ENCODE measurements at places on chromosomes 3 and 15. TPM values are rescaled to one million over a fixed set of nuclear protein-coding genes. Genes with fewer than 3 reads are reported as not detected.

GPR87 gene
- total RNA-seq = not detected

NCEH1 gene
- total RNA-seq = 73.0 TPM

DNA sequence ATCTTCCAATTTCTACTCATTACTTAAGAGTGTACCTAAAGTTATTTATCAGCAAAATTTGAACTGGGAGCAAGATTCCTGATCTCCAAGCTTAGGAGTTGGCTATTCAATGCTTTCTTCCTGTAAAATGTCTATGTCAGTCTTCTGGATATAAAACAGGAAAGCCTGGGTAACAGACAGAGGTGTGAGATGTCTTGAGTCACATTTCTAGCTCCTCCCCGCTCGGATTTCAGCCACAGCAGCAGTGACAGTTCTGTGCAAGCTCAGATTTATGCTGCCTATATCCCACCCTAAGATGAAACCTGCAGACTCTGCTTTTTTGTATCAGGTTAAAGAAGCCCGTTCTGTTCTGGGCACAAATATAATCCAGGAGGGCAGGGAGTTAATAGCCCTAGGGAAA is 2.1 kb upstream of the ARMC8 start:
- H3K4me1 ChIP-seq = peaks cover 21% of the 10 kb centered on the region
- no peaks in the 10 kb centered on the region for H3K36me3 ChIP-seq
- no peak for DNase-seq
- no peaks in the 10 kb centered on the region for H3K27me3 ChIP-seq

ITIH1 gene
- 0.31 TPM for total RNA-seq

SPG21 gene
- total RNA-seq = 124 TPM

AMIGO3 gene
- total RNA-seq = 0.72 TPM

GRCh38 chr3:40713795-40714194 is 189.0 kb downstream of the ZNF621 start:
- no peak for DNase-seq
- H3K4me3 ChIP-seq = no peak overlapping the region
- no peaks in the 10 kb centered on the region for H3K4me1 ChIP-seq

FANCD2OS gene
- total RNA-seq = not detected

GRCh38 chr3:101154401-101154800 is 161.2 kb upstream of the ABI3BP start:
- no peaks in the 10 kb centered on the region for H3K4me1 ChIP-seq
- H3K27ac ChIP-seq = no peak overlapping the region
- no peaks in the 10 kb centered on the region for H3K27me3 ChIP-seq
- H3K36me3 ChIP-seq = no peaks in the 10 kb centered on the region

GRCh38 chr3:172568701-172569100 is 45.5 kb upstream of the TNFSF10 start:
- H3K4me3 ChIP-seq = no peak overlapping the region
- peaks cover 4% of the 10 kb centered on the region for H3K4me1 ChIP-seq

UBA3 gene
- total RNA-seq = 47.1 TPM

MESD gene
- 28.2 TPM for total RNA-seq

PTH1R gene
- total RNA-seq = not detected

SMCO1 gene
- total RNA-seq = not detected

SRGAP3 gene
- 0.82 TPM for total RNA-seq

SPTSSB gene
- 3.7 TPM for total RNA-seq

LRRN1 gene
- 0.13 TPM for total RNA-seq

FOXB1 gene
- 0.64 TPM for total RNA-seq

DNA sequence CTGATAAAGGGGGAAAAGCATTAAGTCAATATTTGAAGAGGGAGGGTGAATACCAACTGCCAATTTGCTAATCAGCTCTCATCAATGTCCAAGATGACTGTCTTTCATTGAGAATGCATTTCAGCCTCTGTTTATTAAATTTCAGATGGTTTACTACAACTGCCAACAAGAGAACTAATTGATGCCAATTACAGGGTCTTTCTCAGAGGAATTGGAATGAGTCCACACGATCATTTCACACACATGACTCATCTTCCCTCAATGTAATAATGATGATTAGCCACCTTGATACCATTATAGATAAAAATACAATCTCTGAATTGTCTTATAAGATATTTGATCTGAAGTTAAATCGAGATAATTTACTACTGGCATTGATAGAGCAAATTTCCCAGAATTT is 1274.4 kb downstream of the ROBO2 start:
- no peak overlapping the region for H3K4me3 ChIP-seq
- no peaks in the 10 kb centered on the region for H3K4me1 ChIP-seq
- H3K36me3 ChIP-seq = no peaks in the 10 kb centered on the region

- no peak for DNase-seq
- H3K4me1 ChIP-seq = no peaks in the 10 kb centered on the region
- H3K27ac ChIP-seq = no peak overlapping the region
- no peak overlapping the region for H3K4me3 ChIP-seq
These were observed 25.0 kb downstream of the SRGAP3 start for GRCh38 chr3:9224490-9224889.

DNA sequence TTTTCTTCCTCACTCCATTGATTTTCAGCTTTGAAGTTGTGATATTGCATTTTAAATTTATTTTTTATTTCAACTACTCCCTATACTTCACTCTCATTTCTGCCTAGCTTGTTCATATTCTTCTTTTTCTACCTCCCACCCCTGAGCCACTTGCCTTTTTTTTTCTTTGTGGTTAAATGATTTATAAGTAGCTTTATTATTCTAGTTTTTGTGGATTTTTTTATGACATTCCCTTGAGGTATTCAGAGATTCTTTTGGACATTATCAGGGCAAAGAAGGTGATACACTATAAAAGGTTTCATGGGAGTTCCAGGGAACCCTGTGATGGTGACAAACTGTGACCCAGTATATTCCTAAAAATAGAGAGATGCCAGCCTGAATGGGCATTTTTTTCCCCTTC is 3.3 kb downstream of the C15orf61 start:
- H3K4me3 ChIP-seq = no peak overlapping the region
- no peak overlapping the region for H3K27ac ChIP-seq

GRCh38 chr3:65094723-65095122 is 406.9 kb upstream of the ADAMTS9 start:
- no peak overlapping the region for H3K27ac ChIP-seq
- H3K4me3 ChIP-seq = no peak overlapping the region
- no peaks in the 10 kb centered on the region for H3K36me3 ChIP-seq

DNA sequence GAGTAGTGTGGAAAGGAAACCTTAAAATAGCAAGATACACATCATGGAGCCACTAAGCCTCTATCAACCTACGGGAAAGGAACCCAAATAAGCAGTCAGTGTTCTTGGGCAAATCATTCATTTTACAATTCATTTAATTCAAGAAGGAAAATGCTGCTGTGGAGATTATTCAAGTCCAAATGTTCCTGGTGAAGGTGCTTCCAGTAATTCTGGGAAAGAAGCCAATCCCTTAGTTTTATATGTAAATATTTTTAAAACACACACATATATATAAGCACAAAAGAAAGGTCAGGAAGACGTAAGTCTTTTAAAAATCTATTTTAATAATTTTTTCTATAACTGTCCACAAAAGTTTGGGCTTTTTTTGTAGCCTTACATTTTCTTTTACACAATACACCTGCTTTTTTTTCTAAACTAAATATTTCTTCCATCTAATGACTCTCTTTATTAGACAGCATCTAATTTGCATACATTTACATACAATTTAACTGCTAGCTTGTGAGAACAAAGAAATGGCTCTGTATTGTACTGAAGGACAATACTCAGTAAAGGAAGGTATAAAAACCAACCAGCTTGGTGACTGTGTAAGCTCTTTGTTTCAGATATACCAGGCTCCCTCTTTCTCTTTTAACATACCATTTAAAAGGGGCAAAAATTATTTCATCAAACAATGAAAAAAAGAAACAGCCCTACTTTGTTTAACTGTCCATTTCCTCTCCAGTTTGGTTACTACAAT is 269.5 kb downstream of the ZBTB20 start:
- H3K27ac ChIP-seq = no peak overlapping the region
- H3K4me3 ChIP-seq = no peak overlapping the region
- DNase-seq = no peak
- H3K4me1 ChIP-seq = no peaks in the 10 kb centered on the region
- H3K27me3 ChIP-seq = no peaks in the 10 kb centered on the region

DNA sequence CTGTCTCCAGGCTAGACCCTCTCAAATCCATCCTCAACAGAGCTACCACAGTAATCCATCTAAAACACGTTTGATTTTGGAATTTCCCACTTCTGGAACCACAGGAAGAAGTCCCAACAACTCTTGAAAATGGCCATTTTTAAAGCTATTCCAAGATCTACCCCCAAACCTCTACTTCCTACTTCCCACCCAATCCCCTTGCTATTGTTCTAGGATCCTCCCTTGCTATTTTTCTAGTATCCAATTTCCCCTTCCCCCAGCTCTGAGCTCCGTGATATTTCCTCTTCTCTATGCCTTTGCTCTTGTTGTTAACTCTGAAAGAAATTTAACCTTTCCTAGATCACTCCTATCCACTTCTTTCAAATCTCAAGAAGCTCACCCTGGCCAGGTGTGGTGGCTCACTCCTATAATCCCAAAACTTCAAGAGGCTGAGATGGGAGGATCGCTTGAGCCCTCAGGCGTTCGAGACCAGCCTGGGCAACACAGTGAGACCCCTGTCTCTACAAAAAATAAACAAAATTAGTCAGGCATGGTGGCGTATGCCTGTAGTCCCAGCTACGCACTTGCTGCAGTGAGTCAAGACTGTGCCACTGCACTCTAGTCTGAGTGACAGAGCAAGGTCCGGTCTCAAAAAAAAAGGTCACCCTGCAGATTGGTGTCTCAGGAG is 13.0 kb downstream of the UACA start:
- peaks cover 70% of the 10 kb centered on the region for H3K4me1 ChIP-seq
- H3K36me3 ChIP-seq = peaks cover 4% of the 10 kb centered on the region
- H3K27ac ChIP-seq = peak overlapping the region; percentile 74
- no peaks in the 10 kb centered on the region for H3K27me3 ChIP-seq
- no peak overlapping the region for H3K4me3 ChIP-seq

IL17RB gene
- total RNA-seq = 15.9 TPM

- peaks cover 64% of the 10 kb centered on the region for H3K4me1 ChIP-seq
- H3K27ac ChIP-seq = peak overlapping the region; percentile 49
- no peak for DNase-seq
These were observed 2.4 kb downstream of the CSRNP1 start for GRCh38 chr3:39150803-39151631.

DNA sequence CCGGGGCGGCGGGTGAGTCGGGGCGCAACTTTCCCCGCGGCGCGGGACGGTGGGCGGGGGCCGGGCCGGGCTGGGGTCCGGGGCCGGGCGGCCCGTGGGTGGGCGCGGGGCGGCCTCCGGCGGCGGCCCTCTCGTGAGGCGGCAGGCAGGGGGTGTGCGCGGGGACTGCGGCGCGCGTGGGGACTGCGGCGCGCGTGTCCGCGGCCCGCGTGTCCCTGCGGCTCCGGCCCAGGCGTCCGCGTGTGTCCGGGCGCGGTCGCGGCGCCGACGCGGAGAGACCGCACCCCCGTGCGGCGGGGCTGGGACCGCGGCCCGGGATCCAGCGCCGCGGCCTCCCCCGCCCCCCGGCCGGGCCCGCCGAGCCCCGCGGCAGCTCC is 349 bp downstream of the PLXNA1 start:
- peak overlapping the region; percentile 75 for H3K4me3 ChIP-seq
- no peak for DNase-seq
- no peaks in the 10 kb centered on the region for H3K27me3 ChIP-seq
- H3K27ac ChIP-seq = no peak overlapping the region
- peaks cover 41% of the 10 kb centered on the region for H3K4me1 ChIP-seq

DNA sequence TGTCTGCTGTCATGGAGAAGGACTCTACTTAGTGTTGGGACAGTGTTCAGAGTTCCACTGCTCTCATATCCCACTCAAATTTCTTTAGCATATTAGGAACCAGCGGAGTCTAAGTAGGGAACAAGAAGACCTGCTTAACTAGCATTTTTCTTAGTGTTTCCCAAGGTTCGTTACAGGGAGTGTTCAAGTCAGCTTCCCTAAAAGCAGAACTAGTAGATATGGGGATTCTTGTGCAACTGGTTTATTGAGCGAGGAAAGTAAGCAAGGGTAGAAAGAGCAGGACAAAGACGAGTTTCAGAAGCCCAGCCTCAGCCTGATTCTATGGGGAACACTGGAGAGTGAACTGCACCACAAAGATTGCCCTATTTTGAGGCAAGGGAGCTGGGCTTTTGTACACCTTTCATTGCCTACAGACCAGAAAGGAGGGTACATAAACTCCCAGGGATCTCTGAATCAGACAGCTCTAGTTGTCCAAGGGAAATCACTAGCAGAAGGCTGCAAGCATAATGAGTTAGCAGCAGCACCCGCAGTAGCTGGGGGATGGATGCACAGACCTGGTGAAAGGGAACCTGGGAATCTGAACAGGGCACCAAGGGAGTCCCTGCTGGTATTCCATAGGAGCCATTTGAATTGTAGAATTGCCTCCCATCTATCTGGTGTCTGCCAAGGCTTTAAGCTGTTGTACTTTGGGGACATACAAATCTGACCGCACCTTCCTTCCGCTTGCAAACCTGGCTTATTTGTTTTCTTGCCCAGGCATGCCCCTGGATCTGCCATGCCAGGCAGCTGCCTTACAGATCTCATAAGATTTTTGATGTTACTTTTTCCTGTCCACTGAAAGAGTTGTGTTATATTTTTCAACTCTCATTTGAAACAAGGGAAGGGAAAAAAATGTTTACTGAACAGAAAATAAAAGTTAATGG is 15.1 kb downstream of the CMTM7 start:
- H3K27ac ChIP-seq = 0 out of 2 replicates have a peak overlapping the region, but pooled peaks have one; percentile 7
- peaks cover 23% of the 10 kb centered on the region for H3K4me1 ChIP-seq

DIPK2A gene
- 14.3 TPM for total RNA-seq

CLDN1 gene
- total RNA-seq = 30.9 TPM

- no peak overlapping the region for H3K27ac ChIP-seq
- DNase-seq = no peak
- no peaks in the 10 kb centered on the region for H3K4me1 ChIP-seq
- no peaks in the 10 kb centered on the region for H3K27me3 ChIP-seq
These were observed 32.5 kb downstream of the DMXL2 start for GRCh38 chr15:51589881-51590568.

DNA sequence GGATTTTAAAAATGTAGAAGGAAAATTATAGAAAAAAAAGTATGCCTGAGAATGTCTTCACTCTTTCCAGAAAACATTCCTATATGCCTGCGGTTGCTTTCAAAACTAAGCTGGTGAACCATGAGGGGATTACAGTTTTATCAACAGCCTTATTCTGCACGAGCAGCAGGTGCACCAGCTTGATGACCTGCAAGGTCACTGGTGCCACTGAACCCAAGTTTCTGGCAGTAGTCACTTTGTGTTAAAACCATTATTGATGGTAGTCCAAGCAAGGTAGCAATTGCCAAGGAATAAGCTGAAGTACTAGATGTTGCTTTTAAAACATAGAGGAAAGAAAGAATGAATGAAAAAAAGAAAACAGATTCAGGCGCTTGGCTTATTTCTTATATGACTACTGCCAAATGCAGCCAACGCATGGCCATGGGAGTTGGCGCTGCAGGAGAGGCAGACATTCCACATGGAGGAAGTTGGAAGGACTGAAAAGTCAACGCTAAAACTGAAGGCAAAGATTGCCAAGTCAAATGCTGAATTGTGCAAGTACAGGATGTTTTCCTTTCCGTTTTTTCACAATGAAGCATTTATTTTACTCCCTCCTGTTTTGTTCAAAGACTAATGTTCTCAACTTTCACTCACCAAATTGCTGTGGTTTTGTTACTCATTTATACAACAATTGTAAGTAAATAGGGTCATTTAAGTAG is 601.4 kb downstream of the CADM2 start:
- no peak overlapping the region for H3K4me3 ChIP-seq
- no peaks in the 10 kb centered on the region for H3K4me1 ChIP-seq
- H3K27ac ChIP-seq = no peak overlapping the region
- H3K27me3 ChIP-seq = no peaks in the 10 kb centered on the region

Measured in Panc1 (cell line).